WTC11 (cell line): ENCODE measurements at places on chromosomes 7 and 10. TPM values are rescaled to one million over a fixed set of nuclear protein-coding genes. Genes with fewer than 3 reads are reported as not detected.

Gene NPSR1
- total RNA-seq = not detected in 3 replicates

Gene LRMDA
- 0.48 to 0.92 TPM (median 0.78 TPM) in 3 replicates for total RNA-seq

Gene CHAT
- not detected in 3 replicates for total RNA-seq

Gene MSRB2
- 9.6 to 15.0 TPM (median 14.1 TPM) in 3 replicates for total RNA-seq

Gene EBLN1
- total RNA-seq = not detected in 3 replicates

Gene ATRNL1
- total RNA-seq = 25.0 to 28.7 TPM (median 26.7 TPM) in 3 replicates

Gene SMO
- 56.9 to 61.4 TPM (median 60.3 TPM) in 3 replicates for total RNA-seq

Gene UTF1
- 140 to 196 TPM (median 143 TPM) in 3 replicates for total RNA-seq

Gene CRYGN
- 1.0 to 1.6 TPM (median 1.5 TPM) in 3 replicates for total RNA-seq

DNA sequence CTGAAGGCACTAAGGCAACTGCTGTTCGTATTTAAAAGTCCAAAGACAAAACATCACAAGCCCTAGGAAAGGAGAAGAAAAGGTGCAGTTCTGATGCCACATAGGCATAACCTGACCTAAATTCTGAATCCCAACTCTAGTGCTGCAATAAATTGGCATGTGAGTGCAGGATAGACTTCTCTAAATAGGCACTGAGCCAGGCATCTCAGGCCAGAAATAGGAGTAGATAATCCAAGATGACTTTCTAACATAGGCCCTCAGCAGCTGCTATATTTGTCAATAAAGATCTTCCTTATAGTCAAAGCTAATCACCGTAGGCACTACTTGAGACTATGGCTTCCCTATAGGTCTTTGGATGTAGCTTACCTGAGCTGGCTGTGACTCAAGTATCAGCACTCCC lies 1163.8 kb downstream of the SORCS1 start:
- no peak for DNase-seq

GRCh38 chr7:44748948-44749731 lies 493 bp downstream of the ZMIZ2 start:
- DNase-seq = no peak

- DNase-seq = no peak
These were observed 77.7 kb downstream of the ITGB8 start for GRCh38 chr7:20408467-20408826.

DNA sequence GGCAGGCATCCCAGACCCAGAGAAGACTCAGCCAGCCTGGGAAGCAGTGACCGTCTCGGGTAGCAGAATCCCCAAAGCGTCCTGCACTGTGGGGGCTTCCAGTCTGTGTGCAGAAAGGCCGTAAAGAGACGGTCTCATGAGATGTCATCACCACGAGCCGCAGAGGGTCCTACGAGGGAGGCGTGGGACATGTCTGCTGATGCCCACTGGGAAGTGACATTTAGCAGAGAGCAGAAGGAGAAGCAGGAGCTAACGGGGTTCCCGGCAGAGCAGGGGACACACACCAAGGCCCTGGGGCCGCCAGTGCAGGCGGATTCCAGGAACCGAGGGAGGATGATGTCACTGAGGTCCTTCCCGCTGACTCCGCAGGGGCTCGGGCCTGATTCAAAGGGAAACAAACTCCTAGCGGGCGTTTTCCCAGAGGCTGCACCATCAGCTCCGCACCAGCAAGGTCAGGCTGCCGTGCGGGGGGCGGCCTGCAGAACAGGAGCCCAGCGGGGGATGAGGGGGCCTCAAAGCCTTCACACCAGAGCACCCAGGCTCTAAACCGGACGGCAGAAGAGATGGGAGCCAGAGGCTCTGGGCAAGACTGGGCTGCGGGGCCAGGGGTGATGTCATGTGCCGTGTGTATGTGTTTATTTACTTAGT lies 85.4 kb upstream of the PDGFA start:
- DNase-seq = no peak

DNA sequence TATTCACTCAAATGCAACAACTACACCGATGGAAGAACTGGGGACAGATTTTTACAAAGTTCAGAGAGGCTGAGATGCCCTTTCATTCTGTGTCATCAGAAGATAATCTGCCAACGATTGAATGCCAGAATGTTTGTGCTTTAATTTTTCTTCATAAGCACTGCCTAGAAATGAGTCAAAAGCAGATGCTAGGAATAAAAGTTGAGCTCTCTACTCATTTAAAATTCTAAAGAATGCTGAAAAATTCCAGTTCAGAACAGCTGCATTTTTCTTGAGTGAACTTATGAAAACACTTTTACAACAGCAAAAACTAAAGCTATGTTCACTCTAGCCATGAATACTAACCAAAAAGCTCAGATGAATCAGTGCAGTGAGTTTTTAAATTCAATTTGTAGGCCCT lies 22.3 kb upstream of the FAM133B start:
- no peak for DNase-seq

DNA sequence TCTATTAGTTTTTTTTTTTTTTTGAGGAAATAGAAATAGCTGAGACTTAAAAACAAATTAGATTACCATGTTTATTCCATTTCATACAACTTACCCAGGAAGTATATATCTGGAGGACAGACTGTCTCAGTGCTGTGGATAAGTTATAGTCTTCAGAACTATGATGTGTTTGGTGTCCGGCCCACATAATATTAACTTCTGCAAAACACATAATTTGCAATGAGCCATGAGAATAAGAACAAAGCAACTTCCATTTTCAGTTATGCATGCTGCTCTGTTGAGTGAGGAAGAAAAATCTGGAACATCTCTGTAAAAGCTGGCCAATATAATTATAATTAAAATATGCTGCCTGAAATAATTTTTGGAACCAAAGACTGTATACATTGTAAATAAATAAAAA lies 130.9 kb downstream of the AGMO start:
- no peak for DNase-seq

DNA sequence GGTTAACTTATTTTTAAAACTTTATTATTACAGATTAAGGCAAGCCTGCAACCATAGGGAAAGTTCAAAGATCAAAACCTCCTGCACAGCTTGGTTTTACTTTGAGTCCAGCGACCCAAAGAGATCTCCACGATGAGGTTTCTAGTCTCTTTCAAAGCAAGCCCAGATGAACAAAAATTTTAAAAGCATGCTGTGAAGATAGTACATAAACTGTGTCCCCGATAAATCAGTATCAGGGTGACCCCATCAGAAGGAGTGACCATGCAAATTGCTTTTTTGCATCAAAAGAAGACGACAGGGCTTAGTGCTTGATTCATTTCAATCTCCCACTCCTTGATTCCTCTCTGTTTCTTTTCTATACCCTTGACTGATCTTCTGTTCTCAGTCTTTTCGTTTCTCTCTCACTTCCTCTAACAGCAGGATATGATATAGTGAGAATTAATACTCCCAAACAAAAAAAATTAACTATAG lies 16.0 kb upstream of the DNTT start:
- DNase-seq = no peak

GRCh38 chr10:126508535-126509040 lies 120.3 kb upstream of the ADAM12 start:
- DNase-seq = peak; percentile 32

DNA sequence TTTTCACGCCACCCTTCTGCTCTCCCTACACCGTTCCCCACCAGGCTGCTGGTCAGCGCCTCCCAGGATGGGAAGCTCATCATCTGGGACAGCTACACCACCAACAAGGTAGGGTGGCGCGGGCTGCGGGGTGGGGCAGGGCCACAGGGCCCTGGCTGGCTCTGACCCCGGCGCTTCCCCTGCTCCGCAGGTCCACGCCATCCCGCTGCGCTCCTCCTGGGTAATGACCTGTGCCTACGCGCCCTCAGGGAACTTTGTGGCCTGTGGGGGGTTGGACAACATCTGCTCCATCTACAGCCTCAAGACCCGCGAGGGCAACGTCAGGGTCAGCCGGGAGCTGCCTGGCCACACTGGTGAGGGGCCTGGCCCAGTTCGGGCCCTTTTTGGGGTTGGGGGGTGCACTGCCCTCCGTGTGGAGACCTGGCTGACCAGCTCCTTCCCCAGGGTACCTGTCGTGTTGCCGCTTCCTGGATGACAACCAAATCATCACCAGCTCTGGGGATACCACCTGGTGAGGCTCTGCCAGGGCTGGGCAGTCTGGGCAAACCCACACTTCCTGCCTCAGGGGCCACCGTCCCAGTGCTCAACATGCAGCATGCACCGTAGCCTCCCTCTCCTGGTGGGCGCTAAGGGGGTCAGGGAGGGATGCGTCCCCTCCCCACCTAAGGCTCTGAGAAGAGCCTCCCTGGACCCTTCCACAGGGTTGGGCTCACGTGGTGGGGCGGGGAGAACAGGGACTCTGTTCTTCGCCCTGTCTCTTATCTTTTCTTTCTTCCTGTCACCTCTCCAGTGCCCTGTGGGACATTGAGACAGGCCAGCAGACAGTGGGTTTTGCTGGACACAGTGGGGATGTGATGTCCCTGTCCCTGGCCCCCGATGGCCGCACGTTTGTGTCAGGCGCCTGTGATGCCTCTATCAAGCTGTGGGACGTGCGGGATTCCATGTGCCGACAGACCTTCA lies 4.0 kb downstream of the GNB2 start:
- no peak for DNase-seq

DNA sequence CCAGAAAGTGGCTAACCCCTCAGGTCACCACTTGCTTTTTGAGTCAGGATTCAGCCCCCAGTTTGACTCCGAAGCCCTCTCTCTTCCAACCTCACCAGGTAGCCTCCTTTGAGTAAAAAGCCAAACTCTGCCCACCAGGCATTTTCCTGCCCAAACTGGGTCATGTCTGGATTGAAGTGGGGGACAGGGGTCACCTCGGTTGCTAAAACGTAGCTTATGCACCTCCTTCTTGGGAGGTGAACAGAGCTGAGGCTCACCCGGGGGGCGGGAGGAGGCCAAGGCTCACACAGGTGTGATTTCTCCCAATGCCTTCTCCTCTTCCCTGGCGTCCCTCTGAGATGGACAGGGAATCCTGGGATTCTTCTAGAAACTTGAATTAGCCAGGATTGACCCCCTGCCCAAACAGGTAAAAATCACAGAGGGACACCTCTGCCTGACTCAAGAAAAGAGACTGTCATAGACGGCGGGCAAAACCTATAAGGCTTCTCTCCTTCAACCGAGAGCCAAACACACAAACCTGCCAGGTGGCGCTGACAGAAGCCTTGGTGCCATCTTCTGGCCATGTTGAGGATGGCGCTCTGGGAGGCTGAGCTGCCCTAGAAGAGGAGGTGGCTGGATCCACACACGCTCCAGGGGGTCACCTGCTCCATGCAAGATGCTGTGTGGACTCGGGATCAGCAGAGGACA lies 51.6 kb downstream of the PRLHR start:
- peak; percentile 81 for DNase-seq

- DNase-seq = no peak
These were observed 5.6 kb upstream of the PSAP start for GRCh38 chr10:71856619-71857018.

DNA sequence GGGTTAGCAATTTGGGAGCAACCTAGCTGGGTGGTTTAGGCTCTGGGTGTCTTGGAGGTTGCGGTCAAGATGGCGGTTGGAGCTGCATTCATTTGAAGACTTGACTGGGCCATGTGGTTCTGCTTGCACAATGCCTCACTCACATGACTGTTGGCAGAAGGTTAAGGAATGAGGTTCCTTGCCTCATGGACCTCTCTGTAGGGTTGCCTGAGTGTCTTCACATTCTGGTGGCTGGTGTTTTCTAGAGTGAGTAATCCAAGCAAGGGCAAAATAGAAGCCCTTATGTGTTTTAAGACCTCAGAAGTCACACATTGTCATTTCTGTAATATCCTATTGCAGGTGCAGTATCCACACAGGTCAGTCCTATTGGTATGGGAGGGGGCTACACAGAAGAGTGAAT lies 52.0 kb downstream of the CDK14 start:
- DNase-seq = no peak

GRCh38 chr10:12418000-12418399 lies 68.7 kb downstream of the CAMK1D start:
- no peak for DNase-seq

GRCh38 chr7:33558549-33559323 lies 346.6 kb upstream of the BMPER start:
- DNase-seq = no peak

DNA sequence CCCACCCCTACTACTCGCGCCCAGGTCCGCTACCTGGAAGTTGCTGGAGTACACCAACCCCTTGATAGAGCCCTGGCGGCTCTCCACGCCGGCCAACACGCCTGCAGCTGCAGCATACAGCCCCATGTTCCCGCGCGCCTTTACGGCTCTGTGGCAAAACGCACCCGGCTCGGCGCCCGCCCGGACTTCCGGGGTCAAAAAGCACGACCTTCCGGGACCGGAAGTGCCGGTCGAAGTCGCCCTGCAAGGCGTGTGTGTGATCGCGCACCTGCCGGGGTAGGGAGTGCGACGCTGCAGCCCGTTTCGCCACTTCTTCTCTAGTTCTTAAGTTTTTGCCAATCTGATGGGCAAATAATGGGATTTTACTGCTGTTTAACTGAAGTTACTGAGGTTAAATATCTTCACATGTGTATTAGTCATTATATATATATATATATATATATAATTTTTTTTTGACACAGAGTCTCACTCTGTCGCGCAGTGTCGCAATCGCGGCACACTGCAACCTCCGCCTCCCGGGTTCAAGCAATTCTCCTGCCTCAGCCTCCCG lies at the start of gene NSUN5:
Gene NSUN5, minus strand, starts transcription at position 162 of the 550 bp plus-strand sequence. Its CDS starts 36 bp downstream, at position 126.
- DNase-seq = peak; percentile 89

DNA sequence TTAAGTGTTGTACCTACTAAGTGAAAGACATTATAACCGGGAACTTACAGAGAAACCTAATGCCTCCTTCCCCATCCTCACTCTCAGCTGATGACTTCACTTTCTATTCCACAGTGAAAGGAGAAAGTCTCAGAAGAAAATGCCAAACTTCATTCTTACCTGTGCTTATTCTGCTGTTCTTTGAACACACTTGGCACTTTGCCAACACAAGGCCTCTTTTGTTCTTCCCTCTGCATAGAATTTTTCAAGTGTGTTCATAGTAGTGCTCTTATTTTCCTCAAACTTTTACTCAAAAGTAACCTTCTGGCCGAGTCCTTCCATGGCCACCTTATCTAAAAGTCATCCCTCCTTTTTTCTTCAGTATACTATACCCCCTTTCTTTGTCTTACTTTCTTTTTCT lies 59.4 kb upstream of the ETV1 start:
- no peak for DNase-seq

DNA sequence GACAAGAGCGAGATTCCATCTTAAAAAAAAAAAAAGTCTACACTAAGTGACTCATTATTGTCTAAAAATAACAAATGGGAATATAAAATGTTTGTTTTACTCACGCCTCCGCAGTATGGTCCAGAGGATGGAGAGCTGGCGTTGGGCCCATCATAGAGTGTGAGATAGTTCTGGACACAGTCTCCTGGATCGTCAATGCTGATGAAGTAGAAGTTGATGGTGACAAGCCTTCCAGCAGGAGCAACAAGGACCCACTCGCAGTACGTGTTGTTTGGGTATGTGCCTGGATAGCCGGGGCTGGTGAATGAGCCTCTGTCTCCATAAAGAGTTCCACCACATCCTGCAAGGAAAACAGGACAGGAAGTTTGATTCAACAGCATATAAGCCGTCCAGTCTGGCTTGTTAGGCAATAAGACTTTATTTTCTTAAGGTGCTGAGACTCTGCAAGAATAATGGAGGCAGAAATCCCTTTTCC lies 11.5 kb upstream of the RSU1 start:
- DNase-seq = no peak
